8988T (cell line): ENCODE measurements at places on chromosomes 1 and 21.

GRCh38 chr1:182677397-182678098 is 6.8 kb downstream of the RGS8 start:
- no peak for DNase-seq

- DNase-seq = no peak
These were observed 76.2 kb downstream of the PBX1 start for GRCh38 chr1:164635059-164635802.

DNA sequence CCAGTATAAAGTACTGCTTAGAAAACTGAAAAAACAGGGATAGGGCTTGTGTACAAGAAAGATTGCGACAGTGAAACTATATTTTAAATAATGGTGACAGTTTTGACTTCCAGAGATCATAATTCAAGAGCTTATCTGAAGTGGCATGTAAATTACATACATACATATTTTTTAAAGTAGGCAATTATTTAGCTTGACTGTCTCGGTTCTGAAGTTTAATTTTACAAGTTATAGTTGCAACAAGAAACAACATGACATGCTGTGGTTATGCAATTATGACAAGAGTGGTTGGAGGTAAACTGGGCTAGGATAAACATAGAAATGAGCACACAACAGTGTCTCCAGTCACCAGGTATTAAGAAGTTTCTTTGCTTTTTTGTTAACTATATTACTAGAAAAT is 4.1 kb downstream of the C1orf21 start:
- no peak for DNase-seq

DNA sequence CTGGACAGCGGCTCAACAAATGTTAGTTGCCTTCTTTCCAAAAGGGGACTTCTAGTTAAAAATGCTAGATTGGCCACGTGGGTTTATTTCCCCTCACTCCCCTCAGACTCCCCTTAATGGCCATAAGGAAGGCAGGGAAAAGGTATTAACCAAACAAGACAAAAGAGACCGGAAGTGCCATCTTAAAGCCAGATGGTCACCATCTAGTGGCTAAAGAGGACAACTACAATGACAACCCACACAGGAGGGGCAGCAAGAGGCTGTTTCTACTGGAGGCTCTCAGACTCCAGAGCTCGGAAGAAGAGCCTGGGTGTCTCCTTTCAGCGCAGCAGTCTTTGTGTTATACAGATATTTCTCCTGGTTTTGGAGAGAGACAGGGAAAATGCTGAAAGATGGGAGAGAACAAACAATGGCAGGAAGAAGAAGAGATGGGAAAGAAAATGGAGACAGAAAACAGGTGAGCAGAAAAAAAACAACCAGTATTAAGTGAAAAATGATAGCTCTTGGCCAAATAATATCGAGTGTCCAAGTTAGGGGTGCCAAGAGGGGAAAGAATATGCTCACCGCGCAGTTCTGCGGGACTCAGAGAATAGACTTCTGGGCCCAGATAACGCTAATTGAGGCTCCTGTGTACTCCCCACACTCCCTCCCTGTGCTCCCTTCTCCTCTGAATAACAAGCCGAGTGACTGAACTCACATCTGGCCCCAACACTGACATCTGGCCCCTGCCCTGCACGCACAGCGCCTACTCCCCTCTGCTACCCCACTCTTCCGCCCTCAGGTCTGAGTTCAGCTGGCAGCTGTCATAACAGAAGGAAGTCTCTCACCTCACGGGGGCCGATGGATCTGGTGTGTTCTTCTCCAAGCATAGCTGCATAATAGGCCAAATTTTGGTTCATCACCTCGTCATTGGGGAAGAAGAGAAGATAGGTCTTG is 9.6 kb downstream of the P3H1 start:
- peak; percentile 62 for DNase-seq

DNA sequence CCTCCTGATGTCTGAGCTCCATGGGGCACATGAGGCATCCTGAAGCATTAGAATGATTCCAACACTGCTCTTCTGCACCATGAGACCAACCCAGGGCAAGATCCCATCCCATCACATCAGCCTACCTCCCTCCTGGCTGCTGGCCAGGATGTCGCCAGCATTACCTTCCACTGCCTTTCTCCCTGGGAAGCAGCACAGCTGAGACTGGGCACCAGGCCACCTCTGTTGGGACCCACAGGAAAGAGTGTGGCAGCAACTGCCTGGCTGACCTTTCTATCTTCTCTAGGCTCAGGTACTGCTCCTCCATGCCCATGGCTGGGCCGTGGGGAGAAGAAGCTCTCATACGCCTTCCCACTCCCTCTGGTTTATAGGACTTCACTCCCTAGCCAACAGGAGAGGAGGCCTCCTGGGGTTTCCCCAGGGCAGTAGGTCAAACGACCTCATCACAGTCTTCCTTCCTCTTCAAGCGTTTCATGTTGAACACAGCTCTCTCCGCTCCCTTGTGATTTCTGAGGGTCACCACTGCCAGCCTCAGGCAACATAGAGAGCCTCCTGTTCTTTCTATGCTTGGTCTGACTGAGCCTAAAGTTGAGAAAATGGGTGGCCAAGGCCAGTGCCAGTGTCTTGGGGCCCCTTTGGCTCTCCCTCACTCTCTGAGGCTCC is 11.1 kb upstream of the RASSF5 start:
- no peak for DNase-seq

DNA sequence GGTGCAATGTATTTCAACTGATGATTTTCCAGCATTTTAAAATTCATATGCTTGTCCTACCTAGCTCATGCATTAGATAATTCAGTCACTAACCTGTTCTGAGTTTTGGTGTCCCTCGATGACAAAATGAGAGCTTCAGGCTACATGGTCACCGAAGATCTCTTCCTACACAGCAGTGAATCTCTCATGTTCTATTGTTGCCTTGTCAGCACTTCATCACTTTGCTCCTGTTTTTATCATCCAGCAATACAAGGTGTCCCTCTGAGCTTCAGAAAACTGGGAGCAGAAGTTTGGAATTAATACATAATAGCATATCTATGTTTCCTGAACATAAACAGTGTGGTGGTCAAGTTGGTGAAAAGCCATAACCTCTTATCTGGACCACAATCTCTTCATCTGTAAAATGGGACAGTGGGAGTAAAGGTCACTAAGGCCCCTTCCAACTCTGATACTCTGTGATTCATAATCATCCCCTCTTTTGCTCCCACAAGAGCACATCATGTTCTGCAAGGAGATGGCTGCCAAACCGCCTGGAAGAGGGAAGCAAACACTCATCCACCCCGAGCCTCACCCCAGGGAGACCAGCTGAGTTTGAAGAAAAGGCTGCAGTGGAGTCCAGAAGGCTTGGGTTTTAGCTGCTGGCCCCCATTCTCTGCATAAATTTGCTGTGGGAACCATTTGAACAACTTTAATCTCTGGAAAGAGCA is 137.9 kb upstream of the F3 start:
- DNase-seq = no peak

DNA sequence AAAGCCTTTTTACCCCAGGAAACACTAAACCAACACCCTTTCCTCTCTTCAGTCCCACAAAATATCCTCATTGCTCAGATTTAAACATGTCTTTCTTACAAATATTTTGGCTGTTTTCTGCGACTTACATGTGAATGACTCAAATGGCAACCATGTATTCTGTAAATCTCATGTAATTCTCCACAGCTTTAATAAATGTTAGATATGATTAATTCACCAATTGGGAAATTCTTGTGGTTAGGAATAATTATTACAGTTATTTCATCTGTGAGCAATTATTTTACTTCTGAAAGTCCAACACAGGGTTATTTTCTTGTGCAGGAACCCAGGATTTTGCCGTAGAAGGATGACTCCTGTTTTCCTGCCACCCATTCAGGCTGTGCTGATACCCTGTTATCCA is 431.5 kb downstream of the LMO4 start:
- no peak for DNase-seq

- no peak for DNase-seq
These were observed 185.9 kb upstream of the EDN2 start for GRCh38 chr1:41670217-41670957.

DNA sequence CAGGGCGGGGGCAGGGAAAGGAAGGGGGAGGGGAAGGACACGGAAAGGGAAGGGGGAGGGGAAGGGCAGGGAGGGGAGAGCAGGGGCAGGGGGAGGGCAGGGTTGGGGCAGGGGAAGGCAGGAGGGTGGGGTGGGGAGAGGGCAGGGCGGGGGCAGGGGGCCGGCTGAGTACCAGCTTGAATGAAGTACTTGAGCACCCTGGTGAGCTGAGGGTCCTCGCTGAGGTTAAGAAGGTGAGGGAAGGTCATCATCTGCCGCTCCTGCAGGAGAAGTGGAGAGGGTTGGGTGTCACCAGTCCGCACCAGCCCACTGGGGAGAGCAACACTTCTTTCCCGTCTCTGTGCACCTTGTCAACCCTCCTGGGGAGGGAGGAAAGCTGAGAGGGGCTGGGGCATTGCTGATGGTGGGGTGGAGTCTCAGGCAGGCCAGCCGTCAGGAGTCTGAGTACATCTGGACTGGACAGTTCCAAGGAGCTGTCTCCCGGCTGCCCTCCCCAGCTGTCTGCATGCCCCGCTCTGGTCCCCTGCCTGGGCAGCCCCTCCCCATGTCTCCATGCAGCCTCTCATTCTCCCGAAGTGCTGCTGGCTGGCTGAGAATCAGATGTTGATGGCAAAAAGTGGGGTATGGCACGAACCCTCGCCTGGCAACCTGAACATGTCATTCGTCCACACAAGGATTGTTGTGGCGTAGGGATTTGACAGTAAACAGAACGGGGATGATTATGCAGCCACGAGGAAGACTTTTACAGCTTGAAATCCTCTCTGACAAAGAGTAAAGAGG is 70.0 kb downstream of the SCCPDH start:
- no peak for DNase-seq

DNA sequence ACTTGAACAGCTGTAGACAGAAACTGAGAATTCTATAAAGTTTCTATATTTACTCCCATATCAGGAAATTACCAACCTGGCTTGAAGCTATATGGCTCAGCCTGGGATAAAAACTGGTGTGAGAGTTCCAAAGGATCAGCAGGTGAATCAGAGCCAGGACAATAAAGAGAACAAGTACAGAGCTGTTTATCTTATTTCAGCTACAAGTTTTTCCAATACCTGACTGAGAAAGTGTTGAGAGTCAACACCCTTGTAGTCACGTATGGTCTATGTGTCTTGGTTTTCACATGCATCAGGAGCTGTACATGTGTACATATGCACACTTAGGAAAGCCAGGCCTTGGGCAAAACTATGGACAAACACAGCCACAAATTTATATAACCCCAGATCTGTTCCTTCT is 40.7 kb upstream of the CXADR start:
- no peak for DNase-seq

DNA sequence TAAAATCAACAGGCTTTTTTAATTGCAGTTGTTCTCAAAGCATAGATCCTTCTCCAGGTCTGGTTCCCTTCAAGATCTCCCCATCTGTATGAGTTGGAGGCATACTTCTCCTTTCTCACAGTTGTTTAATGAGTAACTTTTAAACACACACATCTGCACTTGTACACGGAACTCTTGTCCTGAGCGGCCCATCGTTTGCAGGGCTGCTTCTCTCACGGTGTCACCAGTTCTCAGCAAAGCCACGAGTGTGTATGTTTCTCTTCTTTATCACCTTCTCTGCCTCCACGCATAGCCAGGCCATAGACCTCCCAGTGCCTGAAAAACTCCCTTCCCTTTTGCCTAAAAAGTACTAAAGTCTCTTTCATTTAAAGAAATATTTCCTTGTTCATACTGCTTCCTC is 68.7 kb upstream of the ROR1 start:
- no peak for DNase-seq

DNA sequence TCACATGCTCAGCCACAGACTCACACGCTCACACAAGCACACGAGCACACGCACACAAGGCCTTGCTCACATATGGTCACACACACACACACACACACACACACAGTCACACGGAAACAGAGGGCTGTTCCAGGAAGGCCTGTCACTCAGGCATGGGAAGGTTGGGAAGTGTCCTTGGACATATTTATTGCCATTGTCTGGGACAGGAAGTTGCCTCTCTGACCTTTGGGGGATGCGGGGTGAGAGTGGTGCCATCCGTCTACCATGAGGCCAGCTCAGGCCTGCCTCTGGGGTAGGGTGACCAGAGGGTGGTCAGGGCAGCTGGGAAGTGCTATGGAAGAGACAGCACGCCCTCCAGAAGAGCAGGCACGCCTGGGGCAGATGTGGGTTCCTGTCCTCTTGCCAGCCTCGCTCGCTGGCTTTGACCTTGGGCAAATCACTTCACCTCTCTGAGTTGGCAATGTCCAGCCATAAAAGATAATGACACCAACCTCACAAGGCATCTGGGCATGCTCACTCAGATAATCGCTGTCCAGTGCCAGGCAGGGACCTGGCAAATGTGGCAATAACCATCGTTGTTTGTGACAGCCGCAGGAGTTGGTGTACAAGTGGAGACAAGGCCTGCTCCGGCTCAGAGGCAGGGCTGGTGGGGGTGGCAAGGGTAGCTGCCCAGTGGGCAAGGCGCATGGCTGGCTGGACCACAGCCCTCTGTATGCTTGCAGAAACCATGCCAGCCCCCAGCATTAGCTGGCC is 8.0 kb upstream of the GUCA2A start:
- DNase-seq = no peak

DNA sequence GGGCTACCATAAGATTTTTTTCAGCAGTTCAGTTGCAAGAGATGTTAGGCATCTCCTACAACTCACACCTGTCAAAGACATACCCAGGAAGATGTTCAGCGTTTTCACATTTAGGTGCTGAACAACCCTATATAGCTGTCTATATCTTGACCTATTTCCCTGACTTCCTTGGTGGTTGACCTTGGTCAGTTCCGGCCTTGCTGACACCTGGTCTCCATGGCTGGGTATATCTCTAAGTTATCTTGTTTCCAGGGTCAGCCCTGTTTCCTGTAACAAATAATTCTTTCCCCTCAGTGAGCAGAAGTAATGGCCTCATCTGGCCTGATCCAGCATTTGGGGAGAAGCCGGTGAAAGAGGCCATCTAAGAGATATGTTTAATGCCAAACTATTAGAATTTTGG is 2.4 kb upstream of the BTG2 start:
- DNase-seq = no peak

- DNase-seq = no peak
These were observed 64.1 kb upstream of the SCAF4 start for GRCh38 chr21:31795992-31796391.

GRCh38 chr1:15211424-15211823 is 35.6 kb upstream of the FHAD1 start:
- DNase-seq = no peak

GRCh38 chr1:198101716-198102453 is 54.9 kb upstream of the NEK7 start:
- DNase-seq = no peak

GRCh38 chr1:213331631-213332175 is 280.7 kb downstream of the RPS6KC1 start:
- DNase-seq = no peak

- no peak for DNase-seq
These were observed 39.6 kb downstream of the ELAVL4 start for GRCh38 chr1:50148142-50148923.

GRCh38 chr1:204446413-204447111 is 34.9 kb upstream of the PPP1R15B start:
- peak; percentile 85 for DNase-seq

DNA sequence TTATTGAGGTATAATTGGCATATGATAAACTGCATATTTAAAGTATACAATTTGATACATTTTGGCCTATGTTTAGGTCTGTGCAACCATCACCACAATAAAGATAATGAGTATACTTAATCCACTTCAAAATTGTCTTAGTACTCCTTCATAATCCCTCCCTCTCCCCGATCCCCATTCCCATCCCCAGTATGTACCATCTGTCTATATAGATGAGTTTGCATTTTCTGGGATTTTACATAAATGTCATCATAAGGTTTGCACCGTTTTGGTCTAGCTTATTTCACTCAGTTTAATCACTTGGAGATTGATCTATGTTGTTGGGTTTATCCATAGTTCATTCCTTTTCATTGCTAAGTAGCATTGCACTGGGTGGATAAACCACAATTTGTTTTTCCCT is 74.3 kb downstream of the POFUT2 start:
- no peak for DNase-seq

- no peak for DNase-seq
These were observed 70.2 kb upstream of the DYNLT5 start for GRCh38 chr1:66682106-66682505.
